ENCODE measurements at places on chromosomes 4 and X. TPM values are rescaled to one million over a fixed set of nuclear protein-coding genes. Genes with fewer than 3 reads are reported as not detected.

GRCh38 chr4:88353324-88353723 lies 25.3 kb upstream of the HERC6 start:
- DNase-seq: no peak

DNA sequence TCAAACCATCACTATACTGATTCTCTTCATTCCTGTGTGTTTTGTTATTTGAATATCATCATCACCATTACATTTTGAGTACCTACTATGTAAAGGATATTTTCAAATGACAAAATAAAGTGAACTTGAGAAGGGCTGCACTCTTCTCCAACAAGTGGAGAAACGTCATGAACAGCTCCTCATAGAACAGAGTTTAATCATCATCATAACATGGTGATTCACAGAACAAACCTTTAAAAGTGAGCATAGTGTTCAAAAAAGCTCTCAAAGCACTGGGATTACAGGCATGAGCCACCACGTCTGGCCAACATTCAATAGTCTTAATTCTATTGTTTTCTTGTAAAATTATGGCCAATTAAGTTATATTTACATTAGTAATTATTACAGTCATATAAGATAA lies 993.9 kb downstream of the PDHA2 start:
- no peak for DNase-seq

- no peak for DNase-seq
These were observed 273.2 kb upstream of the TECRL start for GRCh38 chr4:64682481-64682880.

GRCh38 chr4:118850488-118851173 lies 14.7 kb upstream of the SEC24D start:
- DNase-seq: no peak

DNA sequence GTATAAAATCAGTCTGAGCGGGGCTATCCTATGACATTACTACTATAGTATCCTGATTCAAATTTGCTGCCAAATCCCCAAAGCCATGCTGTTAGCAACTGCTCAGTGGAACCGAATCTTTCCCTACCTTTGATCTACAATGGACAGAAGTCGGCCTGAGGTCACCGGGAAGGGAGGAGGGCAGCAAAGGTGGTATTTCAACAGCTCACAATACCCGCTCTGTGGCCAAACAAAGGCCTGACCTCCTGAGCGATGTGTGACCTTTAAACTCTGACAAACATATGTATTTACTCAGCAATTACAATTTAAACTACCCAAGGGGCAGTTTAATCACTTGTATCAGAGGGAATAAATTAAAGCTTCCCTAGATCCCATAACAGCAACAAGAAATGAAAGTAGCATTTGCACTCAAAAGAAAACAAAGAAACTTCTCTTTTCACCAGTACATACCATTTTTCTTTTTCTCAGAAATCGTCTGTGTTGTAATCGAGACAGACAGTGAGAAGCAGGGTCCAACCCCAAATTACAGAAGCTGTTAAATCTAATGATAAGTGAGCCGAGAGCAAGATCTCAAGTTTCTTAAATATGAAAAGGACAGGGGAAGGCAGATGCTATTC lies 11.6 kb upstream of the TMEM128 start:
- no peak for DNase-seq

- DNase-seq: no peak
These were observed 32.5 kb upstream of the TLR2 start for GRCh38 chr4:153651587-153651986.

The CITED1 gene
- 14.7 TPM for polyA plus RNA-seq

The TTC29 gene
- 0.09 TPM for polyA plus RNA-seq

The STARD8 gene
- polyA plus RNA-seq: 23.5 TPM

The CNOT6L gene
- polyA plus RNA-seq: 32.3 TPM

The DNAAF6 gene
- not detected for polyA plus RNA-seq

The ZFP92 gene
- polyA plus RNA-seq: 0.90 TPM

The TMPRSS11F gene
- polyA plus RNA-seq: 0.06 TPM
